Dermis lymphatic vessel endothelial cell (primary cell): ENCODE measurements at places on chromosomes 4 and X. TPM values are rescaled to one million over a fixed set of nuclear protein-coding genes. Genes with fewer than 3 reads are reported as not detected.

The TLR10 gene
- total RNA-seq, result not detected in 2 replicates

The MAGEB2 gene
- not detected in 2 replicates for total RNA-seq

The STPG2 gene
- under 0.01 and 0.17 TPM in 2 replicates for total RNA-seq

The IL3RA gene
- total RNA-seq, result 9.0 and 48.7 TPM in 2 replicates

The DCHS2 gene
- 0.26 and 5.6 TPM in 2 replicates for total RNA-seq

The MGARP gene
- 0.11 TPM in 1 of 2 replicates, not detected in the other for total RNA-seq

The UGT2B17 gene
- total RNA-seq, result not detected in 2 replicates

The HTN1 gene
- not detected in 2 replicates for total RNA-seq

The DOK7 gene
- 0.11 TPM in 1 of 2 replicates, not detected in the other for total RNA-seq

The SAP30 gene
- 11.6 and 17.9 TPM in 2 replicates for total RNA-seq

The PDLIM3 gene
- total RNA-seq, result 42.7 and 56.0 TPM in 2 replicates

The POF1B gene
- total RNA-seq, result 0.87 and 6.6 TPM in 2 replicates

The RP2 gene
- 28.4 and 28.6 TPM in 2 replicates for total RNA-seq

The CHRDL1 gene
- total RNA-seq, result not detected in 2 replicates

The OPRPN gene
- total RNA-seq, result not detected in 2 replicates

The SRPK3 gene
- total RNA-seq, result 0.43 and 1.3 TPM in 2 replicates

The ATP1B4 gene
- total RNA-seq, result not detected in 2 replicates

The NPY5R gene
- total RNA-seq, result not detected in 2 replicates

The LRCH2 gene
- total RNA-seq, result 11.5 and 14.3 TPM in 2 replicates

The ADH4 gene
- total RNA-seq, result not detected in 2 replicates

The PNMA6E gene
- total RNA-seq, result not detected in 2 replicates

The CSTF2 gene
- 8.3 and 13.1 TPM in 2 replicates for total RNA-seq

The CLNK gene
- not detected in 2 replicates for total RNA-seq

The GRIA2 gene
- not detected in 2 replicates for total RNA-seq

The PDZD4 gene
- 0.33 and 0.43 TPM in 2 replicates for total RNA-seq

The STAP1 gene
- total RNA-seq, result under 0.01 TPM in 1 of 2 replicates, not detected in the other

The MUC7 gene
- not detected in 2 replicates for total RNA-seq

The MAGEB1 gene
- total RNA-seq, result not detected in 2 replicates

The STS gene
- 7.4 and 8.9 TPM in 2 replicates for total RNA-seq

The ABCG2 gene
- 6.1 and 9.2 TPM in 2 replicates for total RNA-seq

The TMEM47 gene
- 4.1 and 6.4 TPM in 2 replicates for total RNA-seq

The GCNA gene
- 0.98 and 1.5 TPM in 2 replicates for total RNA-seq

The TENM3 gene
- total RNA-seq, result 26.2 and 46.1 TPM in 2 replicates

The TIGD4 gene
- under 0.01 and 0.09 TPM in 2 replicates for total RNA-seq

The GLRA3 gene
- not detected in 2 replicates for total RNA-seq

The HPSE gene
- 9.4 and 16.3 TPM in 2 replicates for total RNA-seq

The CXorf65 gene
- not detected in 2 replicates for total RNA-seq

The SLC9A7 gene
- 2.4 and 5.2 TPM in 2 replicates for total RNA-seq

The FAM184B gene
- total RNA-seq, result not detected in 2 replicates

The BEX1 gene
- total RNA-seq, result 0.33 TPM in 1 of 2 replicates, not detected in the other

The SGCB gene
- 10.0 and 10.9 TPM in 2 replicates for total RNA-seq

The GAGE12H gene
- not detected in 2 replicates for total RNA-seq

The AKAP14 gene
- total RNA-seq, result not detected in 2 replicates

The TECRL gene
- not detected in 2 replicates for total RNA-seq

The GPR173 gene
- 1.1 and 1.5 TPM in 2 replicates for total RNA-seq

The ABLIM2 gene
- 1.5 and 5.4 TPM in 2 replicates for total RNA-seq

The SSX2B gene
- not detected in 2 replicates for total RNA-seq

The KANTR gene
- 5.1 and 6.8 TPM in 2 replicates for total RNA-seq

The FGFRL1 gene
- total RNA-seq, result 5.7 and 8.7 TPM in 2 replicates

The CAPN6 gene
- total RNA-seq, result not detected in 2 replicates

The ASB12 gene
- not detected in 2 replicates for total RNA-seq

The FOXP3 gene
- total RNA-seq, result under 0.01 TPM in 1 of 2 replicates, not detected in the other

The PF4V1 gene
- not detected in 2 replicates for total RNA-seq

The PAGE4 gene
- not detected in 2 replicates for total RNA-seq

The USP17L24 gene
- total RNA-seq, result not detected in 2 replicates

The UNC5C gene
- not detected in 2 replicates for total RNA-seq

The MECP2 gene
- 18.0 and 20.3 TPM in 2 replicates for total RNA-seq

The PRDX4 gene
- total RNA-seq, result 145 and 168 TPM in 2 replicates

The DDX53 gene
- under 0.01 TPM in 1 of 2 replicates, not detected in the other for total RNA-seq

The GAGE12C gene
- total RNA-seq, result not detected in 2 replicates
